IMR-90 (cell line): ENCODE measurements at places on chromosomes 5 and 9. TPM values are rescaled to one million over a fixed set of nuclear protein-coding genes. Genes with fewer than 3 reads are reported as not detected.
A peak's percentile ranks its signal among the peaks of the same experiment; 100 is the strongest.

DNA sequence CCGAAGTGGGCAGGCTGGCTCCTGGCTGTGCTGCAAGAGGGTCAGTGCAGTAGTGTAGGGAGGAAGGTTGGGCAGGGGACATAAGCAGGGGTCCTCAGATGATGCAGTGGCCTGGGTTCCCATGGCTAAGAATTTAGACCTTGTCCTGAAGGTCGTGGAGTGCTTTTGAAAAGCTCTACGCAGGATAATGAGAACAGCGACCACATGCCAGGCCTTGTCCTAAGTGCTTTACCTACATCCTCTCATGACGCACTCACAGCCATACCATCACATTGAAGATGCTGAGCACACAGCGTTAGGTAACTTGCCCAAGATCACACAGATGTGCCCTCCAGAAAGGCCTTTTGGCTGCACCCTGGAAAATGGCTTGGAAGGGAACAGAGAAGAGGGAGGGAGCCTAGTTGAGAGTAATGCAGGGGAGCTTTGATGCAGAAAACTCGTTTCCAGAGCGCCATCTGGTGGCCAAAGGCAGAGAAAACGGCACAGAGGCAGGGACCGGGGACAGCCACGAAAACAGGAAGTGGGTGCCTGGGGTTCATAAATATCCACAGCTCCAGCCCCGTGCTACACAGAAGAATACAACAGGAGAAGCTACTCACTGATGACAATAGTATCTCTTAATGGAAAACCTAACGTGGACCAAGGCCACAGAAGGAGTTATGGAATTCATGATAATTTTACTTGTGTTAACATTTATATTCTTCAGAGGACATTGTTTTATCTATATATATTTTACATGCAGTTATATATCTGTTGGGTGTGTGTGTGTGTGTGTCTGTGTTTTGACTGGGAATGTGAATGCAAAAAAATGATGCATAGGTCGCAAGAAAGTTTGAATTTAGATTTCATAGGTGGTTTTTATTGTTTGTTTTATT, 2.7 kb upstream of the PCDH12 start:
- DNase-seq, result peak; percentile 75

DNA sequence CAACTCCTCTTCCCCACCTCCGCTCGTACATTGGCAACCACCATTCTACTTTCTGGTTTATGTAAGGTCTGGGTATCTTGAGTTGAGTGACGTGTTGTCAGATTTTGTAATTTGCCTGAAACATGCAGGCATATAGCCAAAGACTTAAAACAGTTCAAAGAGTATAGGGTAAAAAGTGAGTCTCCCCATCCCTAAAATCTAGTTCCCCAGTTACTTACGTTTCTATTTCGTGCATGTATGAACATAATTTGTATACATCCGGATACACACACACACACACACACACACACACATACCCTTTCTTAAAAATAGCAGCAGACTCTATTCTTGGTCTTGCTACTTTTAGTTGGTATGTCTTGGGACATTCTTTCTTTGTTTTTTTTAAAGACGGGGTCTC, 915 bp downstream of the HSDL2 start:
- peak; percentile 29 for DNase-seq

GRCh38 chr5:169581580-169582227, 1.9 kb upstream of the SPDL1 start:
- DNase-seq, result peak; percentile 61

GRCh38 chr5:52491818-52492217, 295.9 kb upstream of the ITGA1 start:
- DNase-seq, result no peak

Gene CXXC5
- 35.7 and 38.8 TPM in 2 replicates for polyA plus RNA-seq

- no peak for DNase-seq
These were observed 621 bp downstream of the NR6A1 start for GRCh38 chr9:124770359-124771020.

Gene SLC25A48
- polyA plus RNA-seq, result not detected in 2 replicates

Gene PGM5
- 7.4 and 8.3 TPM in 2 replicates for polyA plus RNA-seq
